ENCODE measurements at places on chromosomes 3 and 15.

DNA sequence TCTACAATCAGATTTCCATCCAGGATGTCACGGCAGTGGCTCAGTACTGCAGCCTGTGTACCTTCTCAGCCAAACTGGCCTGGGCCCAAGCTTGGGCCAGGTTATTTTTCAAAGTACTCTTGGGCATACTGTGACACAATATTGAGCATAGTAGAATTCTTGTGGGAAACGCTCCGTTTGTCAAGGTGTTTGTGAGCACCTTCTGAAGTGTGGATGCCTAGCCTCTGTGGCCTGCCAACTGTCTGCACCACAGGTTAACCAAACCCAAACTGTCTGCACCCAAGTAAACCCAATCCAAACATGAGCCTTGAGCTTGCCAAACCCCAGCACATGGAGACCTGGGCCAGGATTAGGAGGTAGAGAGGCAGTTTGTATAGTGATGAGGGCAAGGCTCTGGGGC lies 25.4 kb downstream of the CTDSPL start:
- no peak for DNase-seq

DNA sequence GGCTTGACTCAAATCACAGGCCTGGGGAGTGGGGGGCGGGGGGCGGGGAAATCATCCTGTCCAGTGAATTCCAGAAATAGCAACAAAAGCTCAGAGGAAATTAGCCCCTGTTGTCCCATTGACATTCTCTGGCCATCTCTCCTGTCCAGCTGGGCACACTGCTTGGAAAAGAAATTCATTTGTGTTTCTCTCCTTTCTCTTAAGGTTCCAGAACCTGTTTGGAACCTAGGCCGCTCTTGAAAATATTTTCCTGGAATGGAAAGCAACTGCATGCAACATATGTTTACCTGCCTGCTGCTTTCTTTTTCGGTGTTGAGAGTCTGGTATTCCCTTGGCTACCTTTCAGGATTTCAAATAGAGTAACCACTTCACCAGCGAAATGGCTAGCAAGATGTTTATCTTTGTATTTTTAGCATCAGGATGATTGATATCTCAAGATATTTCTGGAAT lies 169.0 kb downstream of the GHSR start:
- no peak for DNase-seq

GRCh38 chr3:16828815-16829214 lies 55.9 kb upstream of the PLCL2 start:
- DNase-seq, result peak; percentile 52

GRCh38 chr3:46036191-46036590 lies 8.9 kb upstream of the XCR1 start:
- DNase-seq, result no peak

DNA sequence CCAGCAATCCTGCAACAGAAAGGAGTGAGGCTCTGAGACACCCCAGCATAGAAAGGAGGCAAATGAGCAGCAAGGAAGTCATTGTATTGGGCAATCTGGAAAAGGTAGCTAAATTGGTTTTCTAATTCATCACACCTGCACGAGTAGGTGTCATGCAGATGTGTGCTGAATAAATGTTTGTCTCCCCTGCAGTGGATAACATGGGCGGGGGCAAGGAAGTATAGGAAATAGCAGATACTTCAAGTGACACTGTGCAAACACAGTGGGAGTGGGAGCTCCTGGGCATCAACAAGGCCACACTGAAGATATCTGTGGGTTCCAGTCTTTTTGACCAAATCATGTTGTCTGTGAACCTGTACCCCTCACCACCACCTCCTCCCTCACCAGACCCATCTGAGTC lies 14.4 kb upstream of the HTR3E start:
- DNase-seq, result no peak

- DNase-seq, result no peak
Observed at GRCh38 chr3:44654039-44654438, 5.5 kb downstream of the ZNF35 start.

DNA sequence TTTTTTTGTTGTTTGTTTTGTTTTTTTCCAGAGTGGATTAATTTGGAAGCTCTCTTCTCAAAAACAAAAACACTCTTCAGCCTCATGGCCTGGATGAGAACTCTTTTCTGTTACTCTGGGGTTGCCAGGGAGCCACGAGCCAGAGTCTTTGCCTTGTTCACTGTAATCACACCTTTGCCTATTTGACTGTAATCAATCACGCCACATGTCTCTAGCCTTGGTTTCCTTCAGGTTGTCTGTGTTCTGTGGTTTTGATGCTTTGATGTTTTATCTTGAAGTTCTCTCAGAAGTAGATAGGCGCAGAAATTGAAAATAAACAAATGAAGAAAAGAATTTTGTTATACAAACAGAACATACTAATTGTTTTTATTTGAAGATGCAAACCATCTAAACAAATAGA lies 62.3 kb upstream of the IGF1R start:
- no peak for DNase-seq

DNA sequence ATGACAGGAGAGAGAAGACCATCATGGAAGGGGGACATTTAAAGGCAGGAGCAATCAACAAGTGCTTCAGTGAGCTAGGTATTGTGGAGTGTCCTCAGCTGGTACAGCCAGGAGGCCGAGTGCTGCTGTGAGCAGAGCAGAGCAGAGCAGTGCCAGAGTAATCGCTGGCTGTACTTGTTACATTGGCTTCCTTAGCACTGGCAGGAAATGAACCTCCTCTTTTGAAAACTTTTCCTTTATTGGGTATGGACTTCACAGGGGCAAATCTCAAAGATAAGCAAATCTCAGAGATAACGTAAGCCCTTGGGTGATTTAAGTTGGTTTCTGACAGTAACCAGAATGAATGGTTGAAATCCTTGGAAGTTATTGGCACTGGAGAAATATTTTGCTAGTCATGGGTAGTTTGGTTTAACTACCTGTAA lies 2.1 kb downstream of the SH3GL3 start:
- no peak for DNase-seq

DNA sequence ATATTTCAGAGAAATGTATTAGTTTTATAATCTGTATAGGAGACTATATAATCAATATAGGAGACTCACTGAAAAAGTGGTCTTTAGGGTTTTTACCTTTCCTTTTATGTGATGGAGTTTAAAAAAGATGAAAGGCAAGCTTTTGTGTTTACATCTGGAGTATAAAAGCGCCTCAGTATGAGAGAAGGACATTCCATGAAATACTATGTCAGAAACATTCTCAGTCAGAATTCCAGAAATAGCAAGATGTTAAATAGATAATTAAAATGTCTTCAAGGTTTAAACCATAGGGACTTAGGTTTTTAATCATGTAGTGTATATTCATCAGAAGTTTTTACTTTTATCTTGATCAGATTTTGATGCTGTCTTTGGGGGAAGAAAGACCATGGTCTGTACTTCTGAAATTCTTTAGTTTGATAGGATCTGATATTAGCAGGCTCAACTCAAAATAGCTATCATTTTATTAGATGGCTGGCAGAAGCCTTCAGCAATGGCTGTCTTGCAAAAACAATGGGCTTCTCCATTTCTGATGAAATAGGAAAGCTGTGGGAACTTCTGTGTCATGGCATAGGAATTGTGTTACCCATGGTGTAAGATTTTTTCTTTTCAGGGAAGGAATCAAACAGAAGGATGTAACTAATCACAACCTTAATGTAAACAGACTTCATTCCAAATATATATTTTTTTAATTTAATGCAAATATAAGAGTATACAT lies 209.6 kb upstream of the PLSCR5 start:
- DNase-seq, result no peak

- DNase-seq, result no peak
Observed at GRCh38 chr15:98611808-98612207, 36.5 kb upstream of the IGF1R start.

- no peak for DNase-seq
Observed at GRCh38 chr3:11161666-11162065, 7.4 kb downstream of the HRH1 start.

DNA sequence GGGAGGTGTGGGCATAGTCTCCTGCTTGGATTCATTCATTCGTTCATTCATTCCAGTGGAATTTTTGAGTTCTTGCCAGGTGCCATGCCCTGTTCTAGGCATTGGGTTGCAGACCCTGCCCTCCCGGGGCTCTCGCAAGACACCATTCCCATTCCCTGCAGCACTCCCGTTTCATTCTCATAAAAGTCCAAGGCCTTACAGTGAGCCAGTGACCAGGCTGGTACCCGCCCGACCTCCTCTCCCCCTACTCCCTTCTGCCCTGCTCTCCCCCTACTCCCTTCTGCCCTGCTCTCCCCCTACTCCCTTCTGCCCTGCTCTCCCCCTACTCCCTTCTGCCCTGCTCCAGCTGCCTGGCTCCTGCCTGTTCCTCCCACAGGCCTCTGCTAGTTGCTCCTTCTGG lies 41.9 kb downstream of the AMOTL2 start:
- DNase-seq, result no peak
